ENCODE measurements at places on chromosomes 2 and 18. TPM values are rescaled to one million over a fixed set of nuclear protein-coding genes. Genes with fewer than 3 reads are reported as not detected.

LRRTM4 gene
- 9.2 TPM for total RNA-seq

GMCL1 gene
- 31.1 TPM for total RNA-seq

ANO7 gene
- 0.98 TPM for total RNA-seq

CPLX4 gene
- total RNA-seq, result not detected

TPO gene
- total RNA-seq, result 0.31 TPM

SLC9A4 gene
- 0.06 TPM for total RNA-seq

EVX2 gene
- total RNA-seq, result not detected

GMPPA gene
- 48.9 TPM for total RNA-seq

CYTIP gene
- total RNA-seq, result 37.4 TPM

UPP2 gene
- total RNA-seq, result not detected
